ENCODE measurements at places on chromosomes 5 and 9.

DNA sequence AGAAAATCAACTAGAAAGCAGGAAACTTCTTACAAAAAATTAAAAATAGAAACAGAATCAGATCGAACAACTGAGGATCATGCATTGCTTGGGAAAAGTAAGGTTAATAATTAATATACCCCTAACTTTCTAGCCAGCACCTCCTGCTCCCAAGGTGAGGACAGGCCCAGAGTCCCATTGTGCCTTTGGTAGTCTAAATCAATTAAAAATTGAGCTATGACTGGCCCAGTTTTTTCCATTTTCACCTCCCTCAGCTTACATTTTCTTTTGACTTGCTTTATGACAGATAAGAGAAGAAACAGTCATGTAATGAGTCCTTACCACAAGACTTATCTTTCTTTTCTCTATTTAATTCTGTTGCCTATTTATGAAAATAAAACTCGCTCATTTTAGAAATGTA is 182.2 kb downstream of the RAB3C start:
- no peak for DNase-seq

- no peak for DNase-seq
Observed at GRCh38 chr5:135320718-135321484, 78.1 kb downstream of the MACROH2A1 start.

DNA sequence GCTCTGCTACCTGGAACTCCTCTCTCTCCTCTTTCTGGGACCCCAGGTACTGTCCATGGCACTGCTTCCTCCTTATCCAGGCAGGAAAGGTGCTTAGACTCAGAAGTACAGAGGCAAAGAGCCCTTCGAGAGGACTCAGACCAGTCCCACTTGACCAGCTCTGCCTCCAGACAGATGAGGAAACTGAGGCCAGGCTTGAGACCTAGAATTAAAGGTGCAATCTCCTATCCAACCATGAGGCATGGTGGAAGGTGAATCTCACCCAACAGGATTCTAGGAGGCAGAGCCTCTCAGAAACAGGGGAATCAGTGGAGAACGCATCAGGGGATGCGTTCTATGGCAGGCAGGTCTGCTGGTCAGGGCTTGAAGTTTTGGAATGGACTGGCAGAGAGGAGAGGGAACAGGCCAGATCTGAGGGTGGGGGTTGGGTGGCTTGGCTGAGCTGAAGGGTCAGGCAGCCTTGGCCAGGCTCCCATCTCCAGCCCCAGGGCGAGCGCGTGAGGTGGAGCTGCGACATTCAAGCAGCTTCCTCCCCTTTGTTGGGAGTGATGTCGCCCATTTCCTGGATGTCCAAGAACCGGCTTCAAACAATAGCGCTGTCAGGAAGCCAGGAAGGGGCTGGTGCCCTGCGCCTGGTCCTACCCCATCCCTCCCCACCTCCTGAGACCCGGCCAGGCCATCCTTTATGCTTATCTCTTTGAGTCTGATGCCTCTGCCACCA is 26.2 kb downstream of the NDUFA8 start:
- DNase-seq: no peak

GRCh38 chr5:137054792-137055191 is 444.3 kb downstream of the SPOCK1 start:
- DNase-seq: no peak
